Cardiac septum (tissue), 1 donor: ENCODE measurements at places on chromosomes 2 and 18.

GRCh38 chr2:31192851-31193392, 24.4 kb downstream of the CAPN14 start:
- DNase-seq = no peak

DNA sequence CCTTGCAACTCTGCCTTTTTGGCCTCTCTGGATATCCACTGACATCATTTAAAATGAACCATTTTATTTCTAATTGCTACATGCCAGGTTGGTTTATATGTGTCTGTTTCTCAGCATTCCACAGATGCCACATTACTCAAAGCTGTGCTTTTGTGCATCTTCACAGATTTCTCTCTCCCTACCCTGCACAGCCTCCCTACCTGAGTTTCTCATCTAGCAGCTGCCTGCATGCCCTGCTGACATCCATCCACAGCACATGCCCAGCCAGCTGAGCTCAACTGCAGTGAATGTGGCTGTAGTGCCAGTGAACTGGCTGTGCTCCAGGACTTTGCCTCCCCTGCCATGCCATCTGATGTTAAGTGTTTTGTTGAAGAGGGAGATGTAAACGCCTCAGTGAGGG, 44.5 kb downstream of the PKP4 start:
- DNase-seq = peak; percentile 81

DNA sequence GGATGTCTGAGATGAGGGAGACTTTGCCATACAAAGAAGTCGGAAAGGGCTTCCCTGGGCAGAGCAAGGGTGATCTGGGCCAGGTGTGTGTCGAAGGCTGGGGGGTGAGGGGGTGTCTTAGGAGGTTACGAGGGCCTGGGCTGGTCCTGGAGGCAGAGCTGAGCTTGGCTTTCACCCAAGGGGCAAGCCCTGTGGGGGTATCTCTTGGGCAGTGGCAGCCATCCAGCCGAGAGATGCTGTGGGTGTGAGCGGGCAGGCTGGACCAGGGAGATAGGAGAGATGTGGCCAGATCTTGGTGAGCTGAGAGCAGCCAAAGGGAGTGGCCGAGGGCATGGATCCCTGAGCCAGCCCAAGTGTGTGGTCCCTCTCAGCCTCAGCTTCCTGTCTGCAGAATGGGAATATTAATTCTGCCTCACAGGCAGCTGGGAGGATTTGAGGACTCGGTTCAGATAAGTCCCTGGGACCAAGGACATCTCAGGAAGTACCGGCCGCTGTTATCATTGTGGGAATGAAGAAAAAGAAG, 33.0 kb downstream of the MAL start:
- peak; percentile 69 for DNase-seq

DNA sequence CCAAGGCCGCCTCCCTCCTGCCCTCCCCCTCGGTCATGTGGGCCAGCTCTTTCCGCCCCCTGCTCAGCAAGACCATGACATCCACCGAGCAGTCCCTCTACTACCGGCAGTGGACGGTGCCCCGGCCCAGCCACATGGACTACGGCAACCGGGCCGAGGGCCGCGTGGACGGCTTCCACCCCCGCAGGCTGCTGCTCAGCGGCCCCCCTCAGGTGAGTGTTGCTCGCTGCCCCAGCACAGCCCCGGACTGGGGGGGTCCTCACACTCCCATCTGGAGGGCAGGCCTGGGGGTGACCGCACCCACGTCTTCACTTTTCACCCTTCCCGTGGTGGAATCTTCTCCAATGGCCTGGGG, 51.3 kb downstream of the NTSR2 start:
- no peak for DNase-seq

DNA sequence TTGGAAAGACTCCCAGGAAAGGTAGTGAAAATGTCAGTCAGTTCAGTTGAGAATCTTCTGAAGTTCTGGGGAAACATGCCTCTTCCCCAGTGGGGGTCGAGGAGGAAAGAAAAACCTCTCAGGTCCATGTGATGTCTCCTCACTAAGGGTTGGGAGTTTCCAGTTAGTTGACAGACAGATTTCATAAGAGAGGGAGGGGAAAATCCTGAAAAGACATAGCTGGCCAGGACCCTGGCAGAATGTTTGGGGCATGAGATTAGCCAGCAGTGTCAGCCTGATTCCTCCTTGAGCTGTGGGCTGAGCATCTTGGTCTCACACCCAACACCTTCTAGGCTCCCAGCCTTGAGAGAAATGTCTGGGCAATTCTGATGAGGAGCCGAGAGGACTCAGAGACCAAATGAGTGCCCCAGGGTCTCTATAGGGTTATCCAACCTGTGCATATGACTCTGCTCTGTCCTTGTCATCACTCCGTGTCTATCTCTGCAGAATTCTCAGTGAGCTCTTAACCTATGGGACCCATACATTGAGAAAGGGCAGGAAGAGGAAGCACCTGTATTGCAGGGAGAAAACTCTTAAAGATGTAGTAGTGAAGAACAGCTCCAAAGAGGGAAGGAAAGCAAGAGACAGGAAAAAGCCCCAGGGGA, 13.9 kb downstream of the BMP10 start:
- DNase-seq = no peak

DNA sequence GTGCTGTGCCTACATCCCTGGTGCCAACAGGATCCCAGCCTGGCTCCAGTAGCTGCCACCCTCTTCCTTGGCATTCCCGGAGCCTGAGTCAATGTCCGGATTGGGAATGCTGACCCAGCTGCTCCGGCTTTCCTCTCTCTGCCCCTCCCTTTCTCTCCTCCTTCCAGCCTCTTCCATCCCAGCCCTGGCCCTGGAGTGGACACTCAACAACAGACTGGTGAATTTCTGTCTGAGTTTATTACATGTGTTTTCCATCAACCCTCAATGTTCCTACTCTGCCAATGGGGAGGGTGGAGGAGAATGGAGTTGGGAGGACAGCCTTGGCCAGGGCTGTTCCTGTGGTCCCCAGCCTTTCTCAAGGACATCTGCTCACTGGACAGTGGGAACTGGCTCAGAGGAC, 917 bp upstream of the PRKAG3 start:
- no peak for DNase-seq

GRCh38 chr2:226836548-226836885, 663 bp downstream of the RHBDD1 start:
- no peak for DNase-seq

DNA sequence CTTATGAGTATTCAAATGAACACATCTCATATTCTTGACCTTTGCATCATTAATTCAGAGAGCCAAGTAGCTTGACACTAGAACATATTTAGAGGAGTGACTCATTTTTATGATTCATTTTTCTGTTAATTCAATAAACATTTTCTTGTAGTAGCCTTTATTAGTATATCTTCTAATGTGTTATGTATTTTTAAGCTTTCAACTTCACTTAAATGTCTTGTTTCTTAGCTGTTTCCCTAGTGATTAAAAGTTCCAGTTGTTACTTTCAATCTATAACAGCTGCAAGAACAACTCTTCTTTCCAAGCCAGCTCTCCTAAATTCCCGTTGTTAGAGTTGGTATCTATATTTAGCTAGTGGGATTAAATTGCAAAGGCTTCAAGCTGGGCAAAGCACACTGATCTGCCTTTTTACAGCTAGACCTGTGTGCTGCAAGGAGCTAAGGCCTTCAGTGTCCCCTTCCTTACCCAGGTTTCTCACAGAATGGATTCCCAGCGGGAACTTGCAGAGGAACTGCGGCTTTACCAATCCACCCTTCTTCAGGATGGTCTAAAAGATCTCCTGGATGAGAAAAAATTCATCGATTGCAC, at the start of gene KLHL41:
TSS of gene KLHL41 (plus strand) at position 405 of the 588 bp plus-strand sequence. CDS start at position 482, 77 bp downstream.
- no peak for DNase-seq

- DNase-seq = no peak
Observed at GRCh38 chr2:45833968-45834344, 182.5 kb downstream of the PRKCE start.

DNA sequence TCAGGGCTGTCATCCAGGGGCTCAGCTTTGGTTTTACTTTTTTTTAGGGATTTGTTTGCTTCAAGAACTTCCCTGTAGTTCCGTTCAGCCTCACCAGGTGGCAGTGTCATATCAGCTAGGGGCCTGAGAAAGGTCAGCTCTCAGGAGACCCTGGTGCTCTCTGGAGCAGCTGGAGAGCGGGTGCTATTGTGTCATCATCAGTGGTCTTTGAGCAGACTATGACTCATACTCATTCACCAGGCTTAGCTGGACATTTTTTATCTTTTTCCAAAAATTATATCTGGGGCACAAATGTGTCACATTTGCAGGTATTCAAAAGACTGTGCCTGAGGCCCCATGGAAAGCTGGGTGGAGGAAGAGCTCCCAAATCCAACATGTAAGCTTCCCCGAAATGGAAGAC, 24.4 kb downstream of the ZNF892 start:
- no peak for DNase-seq

- no peak for DNase-seq
Observed at GRCh38 chr2:15583826-15584225, 7.8 kb upstream of the DDX1 start.

DNA sequence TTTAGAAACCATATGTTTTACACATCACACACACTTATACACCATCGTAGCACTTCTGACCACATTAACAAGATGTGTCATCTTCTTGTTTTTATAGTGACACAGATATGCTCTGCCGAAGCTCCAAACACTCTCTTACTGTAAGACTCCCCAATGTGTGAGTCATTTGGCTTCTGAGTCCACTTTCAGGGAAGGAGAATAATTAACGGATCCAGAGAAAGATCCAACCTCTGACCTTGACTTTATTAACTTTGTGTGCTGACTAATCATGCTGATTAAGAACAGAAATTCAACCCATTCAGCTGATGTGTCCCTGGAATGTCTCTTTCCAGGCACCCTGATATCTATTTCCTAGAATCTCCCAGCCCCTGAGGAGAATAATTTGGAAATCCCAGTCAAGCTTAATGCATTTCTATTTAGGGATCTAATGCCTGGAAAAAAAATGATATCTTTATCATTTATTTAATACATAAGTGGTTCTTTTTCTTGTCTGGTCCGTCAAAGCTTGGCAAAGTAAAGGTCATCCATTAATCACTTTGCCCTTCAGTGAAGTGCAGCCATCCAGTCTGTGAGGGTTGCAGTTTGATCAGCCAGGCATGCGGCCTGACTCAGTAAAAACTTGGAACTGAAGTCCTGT, 615.8 kb upstream of the SYT4 start:
- DNase-seq = no peak

DNA sequence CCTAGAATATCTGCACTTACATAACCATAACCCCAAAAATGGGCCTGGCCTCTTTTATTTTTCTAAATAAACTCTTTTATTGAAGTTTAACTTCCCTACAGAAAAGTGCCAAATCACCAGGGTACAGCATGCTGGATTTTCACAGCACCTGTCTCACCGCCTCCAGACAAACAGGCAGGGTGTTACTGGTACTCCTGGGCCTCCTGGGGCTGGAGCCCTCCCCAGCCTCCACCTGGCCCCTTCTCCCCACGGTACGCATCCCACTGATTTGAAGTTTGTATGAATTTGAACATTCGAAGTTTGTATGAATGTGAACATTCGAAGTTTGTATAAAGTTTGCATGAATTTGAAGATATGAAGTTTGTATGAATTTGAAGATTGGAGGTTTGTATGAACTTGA, 232.1 kb downstream of the NDUFA10 start:
- no peak for DNase-seq

- DNase-seq = no peak
Observed at GRCh38 chr2:120831086-120831485, 95.4 kb downstream of the GLI2 start.

GRCh38 chr2:224646242-224646846, 61.2 kb upstream of the CUL3 start:
- DNase-seq = no peak

GRCh38 chr2:8329660-8330622, 351.9 kb upstream of the ID2 start:
- DNase-seq = no peak

DNA sequence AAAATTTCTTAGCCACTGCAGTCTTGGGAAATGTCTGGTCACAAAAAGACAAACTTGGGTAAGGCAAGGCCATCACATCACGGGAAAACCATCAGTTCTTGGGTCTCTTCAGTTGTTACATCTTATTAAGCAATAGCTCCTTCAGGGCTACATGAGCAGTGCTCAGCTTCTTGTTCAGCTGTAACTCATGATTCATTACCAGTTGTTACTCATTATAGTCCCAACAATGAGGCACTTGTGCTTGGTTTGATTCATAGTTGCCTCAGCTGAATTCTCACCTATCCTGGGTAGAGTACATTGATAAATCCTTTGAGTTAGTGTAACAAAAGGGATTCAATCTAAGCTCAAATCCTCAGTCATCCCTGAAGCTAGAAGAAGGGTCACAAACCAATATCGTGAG, 102.4 kb upstream of the DCC start:
- no peak for DNase-seq

GRCh38 chr2:201768918-201769317, 11.8 kb downstream of the ALS2 start:
- DNase-seq = no peak

- no peak for DNase-seq
Observed at GRCh38 chr18:2411381-2411960, 159.8 kb downstream of the METTL4 start.

GRCh38 chr2:121539750-121540469, 9.2 kb downstream of the RNU4ATAC start:
- DNase-seq = no peak

DNA sequence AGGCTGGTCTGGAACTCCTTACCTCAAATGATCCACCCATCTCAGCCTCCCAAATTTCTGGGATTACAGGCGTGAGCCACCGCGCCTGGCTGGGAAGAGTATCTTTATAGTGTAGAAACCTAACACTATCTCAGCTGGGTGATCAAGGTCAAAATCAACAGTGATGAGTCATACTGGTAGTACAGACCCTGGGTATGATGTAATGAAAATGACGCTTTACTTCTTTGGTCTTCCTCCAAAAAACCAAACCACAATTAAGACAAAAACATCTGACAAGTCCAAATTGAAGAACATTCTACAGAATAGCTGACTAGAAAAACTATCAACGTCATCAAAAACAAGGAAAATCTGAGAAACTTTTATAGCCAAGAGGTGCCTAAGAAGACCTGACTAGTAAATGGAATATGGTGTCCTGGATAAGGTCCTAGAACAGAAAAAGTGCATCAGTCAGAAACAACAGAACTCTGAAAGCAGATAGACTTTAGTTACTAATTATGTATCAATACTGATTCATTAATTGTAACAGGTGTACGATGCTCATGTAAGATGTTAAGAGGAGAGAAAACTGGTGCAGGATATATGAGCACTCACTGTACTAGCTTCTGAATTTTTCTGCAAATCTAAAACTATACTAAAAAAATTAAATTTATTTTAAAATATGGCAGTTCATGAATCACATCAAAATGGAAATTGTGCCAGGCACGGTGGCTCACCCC, 25.4 kb downstream of the PDCL3 start:
- DNase-seq = no peak
